Activated CD8-positive, alpha-beta memory T cell treated with anti-CD3 and anti-CD28 coated beads, Interleukin-2, amount 10 ng/mL, durations not matched to agents 7 days and 5 days (primary cell): ENCODE measurements at places on chromosomes 1 and 21.
A peak's percentile ranks its signal among the peaks of the same experiment; 100 is the strongest.

GRCh38 chr1:183742355-183742754, 62.6 kb upstream of the RGL1 start:
- DNase-seq, result no peak

DNA sequence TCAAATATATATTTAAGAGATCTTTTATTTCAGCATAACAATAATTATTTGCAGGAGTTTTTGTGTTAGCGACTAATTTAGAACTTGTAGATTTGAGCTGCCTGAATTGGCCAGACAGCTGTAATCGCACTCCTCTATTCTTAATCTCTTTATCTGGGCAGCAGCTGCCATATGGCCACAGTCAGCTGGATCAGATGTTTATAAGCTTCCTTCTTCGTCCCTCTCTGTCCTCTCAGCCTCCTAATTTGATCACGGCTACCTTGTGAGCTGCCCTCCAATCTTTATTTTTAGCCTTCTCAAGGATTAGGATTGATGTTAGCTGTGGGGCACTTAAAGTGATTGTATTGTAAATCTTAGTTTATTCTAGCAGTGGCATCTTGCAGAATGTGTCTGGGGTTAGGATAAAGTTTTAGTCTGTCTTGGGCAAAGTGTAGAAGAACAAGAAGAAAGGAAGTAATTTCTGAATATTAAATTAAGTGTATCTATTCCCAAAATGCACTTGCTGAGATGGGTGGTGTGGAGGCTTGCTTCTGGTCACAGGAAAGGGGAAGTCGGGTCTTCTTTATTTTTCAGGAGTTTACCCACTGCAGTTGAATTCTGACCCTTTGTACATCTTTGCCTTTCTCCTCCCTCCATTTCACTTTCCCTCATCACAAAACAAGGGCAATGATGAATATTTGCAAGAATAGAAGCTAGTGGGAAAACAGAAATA, 1.1 kb downstream of the ZBTB18 start:
- no peak for DNase-seq

GRCh38 chr21:29805105-29805504, 134.7 kb downstream of the GRIK1 start:
- no peak for DNase-seq

DNA sequence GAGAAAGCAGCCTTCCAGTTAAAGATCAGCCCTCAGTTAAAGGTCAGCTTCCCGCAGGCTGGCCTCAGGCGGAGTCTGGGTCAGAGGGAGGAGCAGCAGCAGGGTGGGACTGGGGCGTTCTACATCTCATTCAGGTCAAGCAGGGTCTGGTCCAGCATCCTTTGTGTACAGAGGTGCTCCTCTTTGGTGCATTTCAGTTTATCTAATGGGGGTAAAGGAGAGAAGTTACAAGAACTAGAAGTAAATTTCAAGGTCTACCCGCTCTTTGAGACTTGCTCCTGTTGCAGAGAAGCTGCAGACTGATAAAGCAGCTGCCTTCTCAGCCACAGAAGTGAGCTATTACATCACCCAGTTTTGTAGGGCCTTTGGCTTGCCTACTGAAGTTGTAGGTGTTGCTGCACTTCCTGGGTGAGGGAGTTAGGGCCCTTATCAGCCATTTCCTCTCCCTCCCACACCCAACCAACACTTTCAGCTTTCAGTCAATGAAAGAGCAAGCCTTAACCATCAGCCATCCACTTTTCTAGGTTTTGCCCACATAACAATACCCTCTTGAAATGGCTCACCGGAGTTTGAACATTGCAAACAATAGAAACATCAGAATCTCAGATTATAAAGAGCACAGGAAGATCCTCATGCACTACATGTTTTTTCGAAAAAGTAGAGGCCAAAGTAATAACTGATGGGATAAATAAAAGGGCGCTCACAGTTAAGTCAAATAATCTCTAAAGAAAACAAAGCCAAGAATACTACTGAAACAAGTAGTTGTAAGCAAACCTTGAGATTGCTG, 2.8 kb upstream of the NUP210L start:
- peak; percentile 91 for DNase-seq

- no peak for DNase-seq
These were observed 1.2 kb downstream of the ATP1B1 start for GRCh38 chr1:169107603-169108208.

GRCh38 chr1:68421350-68421749, 28.4 kb downstream of the RPE65 start:
- DNase-seq, result no peak

- no peak for DNase-seq
These were observed 117.4 kb downstream of the IER5 start for GRCh38 chr1:181205901-181206300.

DNA sequence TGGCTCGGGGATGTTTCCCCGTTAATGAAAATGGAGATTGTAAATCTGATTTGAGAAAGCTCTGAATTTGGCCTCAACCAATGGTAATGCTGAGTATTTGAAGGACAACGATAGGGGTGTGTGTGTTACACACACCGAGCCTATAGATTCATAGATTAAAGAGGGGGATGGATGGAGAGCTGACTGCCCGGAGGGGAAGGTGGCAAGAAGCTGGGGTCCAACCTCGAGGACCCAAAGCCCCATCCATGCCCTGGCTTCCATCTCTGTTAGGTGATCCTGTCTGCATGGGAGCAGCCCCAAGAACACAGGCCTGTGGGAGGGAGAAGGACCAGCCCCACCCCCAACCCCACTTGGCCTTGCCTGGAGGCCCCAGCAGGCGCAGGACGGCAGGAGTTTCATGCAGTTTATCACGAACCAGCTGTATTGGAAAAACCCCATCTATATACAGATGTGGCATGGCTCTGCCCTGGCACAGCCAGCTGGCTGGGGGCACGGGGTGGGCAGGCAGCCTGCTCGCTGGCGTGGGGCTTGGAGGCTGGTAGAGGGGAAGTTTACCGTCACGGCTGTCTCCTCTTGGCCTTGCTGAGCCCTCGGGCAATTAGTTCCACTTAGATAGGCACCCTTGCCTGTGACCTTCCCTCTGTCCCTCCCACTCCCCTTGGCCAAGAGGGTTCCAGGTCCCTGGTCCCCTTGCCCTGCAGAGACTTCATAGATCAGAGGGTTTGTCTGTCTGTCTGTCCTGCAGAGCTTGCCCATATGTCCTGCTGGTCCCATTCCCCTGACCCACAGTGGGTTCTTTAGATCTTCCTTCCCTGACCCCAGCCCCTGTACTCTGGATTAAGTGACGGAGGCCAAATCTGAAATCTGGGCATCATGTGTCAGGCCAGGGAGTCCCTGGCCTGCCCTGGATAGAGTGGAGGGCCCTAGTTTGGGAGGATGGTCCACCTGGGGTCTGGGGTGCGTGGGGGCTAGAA, 3.0 kb downstream of the HSPB7 start:
- DNase-seq, result no peak

GRCh38 chr1:26701995-26702679, 6.3 kb downstream of the ARID1A start:
- DNase-seq, result no peak

- DNase-seq, result no peak
These were observed 886 bp downstream of the ZMYM4 start for GRCh38 chr1:35269201-35269988.

DNA sequence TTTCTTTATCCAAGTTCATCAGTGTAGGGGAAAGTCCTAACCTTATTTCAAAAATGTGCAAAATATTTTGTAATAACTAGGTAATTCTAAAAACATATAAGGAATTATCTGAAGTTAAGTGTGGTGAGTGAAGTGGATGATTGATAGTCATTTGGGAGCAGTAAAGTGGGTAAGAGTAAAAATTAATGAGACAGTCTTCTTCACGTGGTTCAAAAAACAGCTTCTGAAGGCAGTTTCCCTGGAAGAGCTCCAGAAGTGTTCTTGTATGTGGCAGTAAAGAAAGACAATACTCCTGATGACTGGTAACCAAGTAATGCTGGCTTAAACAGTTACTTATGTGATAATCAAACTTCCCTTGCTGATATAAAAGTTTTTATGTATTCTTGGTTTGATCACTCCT, 50.3 kb downstream of the LEPR start:
- DNase-seq, result no peak

- no peak for DNase-seq
These were observed 12.6 kb upstream of the PSMA5 start for GRCh38 chr1:109438798-109439297.

DNA sequence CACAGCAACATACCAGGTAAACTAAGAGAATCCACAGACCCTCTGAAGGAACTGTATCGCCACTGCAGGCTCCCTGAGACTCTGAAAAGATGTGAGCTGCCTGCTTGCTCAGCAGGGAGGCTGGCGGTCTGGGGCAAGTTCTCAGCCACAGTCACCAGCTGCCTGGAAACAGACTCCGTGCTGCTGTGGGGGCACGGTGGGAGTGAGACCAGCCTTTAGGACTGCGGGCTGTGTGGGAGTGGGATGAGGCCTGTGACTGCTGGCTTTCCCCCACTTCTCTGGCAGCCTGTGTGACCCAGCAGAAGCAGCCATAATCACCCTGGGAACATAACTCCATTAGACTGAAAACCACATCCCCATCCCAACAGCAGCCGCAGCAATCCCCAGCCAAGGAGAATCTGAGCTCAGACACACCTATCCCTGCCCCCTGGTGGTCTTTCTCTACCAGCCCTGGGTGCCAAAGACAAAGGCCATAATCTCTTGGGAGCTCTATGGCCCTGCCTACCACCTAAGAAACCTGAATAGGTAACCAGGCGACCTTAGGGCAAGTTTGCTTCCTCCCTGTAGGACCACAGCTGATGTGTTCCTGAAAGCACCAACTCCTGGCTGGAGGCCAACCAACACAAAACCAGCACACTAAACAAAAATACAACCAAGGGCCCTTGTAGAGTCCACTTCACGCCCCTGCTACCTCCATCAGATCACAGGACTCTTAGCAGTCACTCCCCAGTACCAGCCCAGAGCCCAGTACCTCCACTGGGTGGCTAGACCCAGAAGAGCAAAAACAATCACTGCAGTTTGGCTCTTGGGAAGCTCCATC, 151.5 kb downstream of the SMYD3 start:
- DNase-seq, result no peak

DNA sequence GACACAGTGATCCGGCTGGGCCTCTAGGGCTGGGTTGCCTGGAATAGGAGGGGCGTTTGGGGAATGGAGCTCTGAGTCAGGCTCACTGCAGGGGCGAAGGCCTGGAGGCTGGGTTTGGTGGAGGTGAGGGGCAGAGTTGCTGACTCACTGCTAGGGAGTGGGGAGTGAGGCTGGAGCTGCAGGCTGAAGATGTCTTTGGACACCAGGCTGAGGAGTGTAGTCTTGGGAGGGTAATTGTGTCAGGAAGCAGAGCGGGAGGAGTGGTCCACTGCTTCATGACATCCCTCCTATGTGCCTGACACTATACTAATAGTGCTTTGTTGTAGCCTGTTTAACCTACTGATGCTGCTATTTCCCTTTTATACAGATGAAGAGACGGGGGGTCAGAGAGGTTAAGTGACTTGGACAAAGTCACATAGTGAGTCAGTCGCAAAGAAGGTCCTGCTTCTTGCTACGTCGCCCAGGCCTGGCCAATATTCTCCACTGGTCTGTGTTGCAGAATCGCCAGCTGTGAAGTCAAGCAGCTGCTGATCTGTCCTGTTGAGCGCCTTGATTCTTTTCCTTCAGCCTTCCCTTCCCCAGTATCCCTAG, 13.6 kb downstream of the ACTL8 start:
- DNase-seq, result no peak

GRCh38 chr1:50412813-50413476, 10.3 kb downstream of the DMRTA2 start:
- DNase-seq, result no peak

DNA sequence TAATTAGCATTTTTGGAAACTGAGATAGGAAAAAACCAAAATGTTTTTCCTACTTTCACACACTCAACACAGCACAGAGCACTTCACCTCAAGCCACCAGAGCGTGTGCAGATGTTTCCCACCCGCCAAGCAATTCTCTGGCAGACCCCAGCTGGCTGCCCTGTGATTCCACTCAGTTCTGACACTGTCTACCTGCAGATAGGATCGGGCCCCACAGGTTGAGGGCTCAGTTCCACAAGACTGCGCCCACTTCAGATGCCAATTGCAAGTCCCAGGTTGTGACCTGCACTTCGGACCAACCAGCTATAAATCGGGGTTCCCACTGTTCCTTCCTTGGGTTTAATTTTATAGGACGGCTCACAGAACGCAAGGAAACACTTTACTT, 9.9 kb downstream of the KIAA1614 start:
- no peak for DNase-seq

- DNase-seq, result no peak
These were observed 13.5 kb downstream of the PLCH2 start for GRCh38 chr1:2489615-2490014.
